Central memory CD4-positive, alpha-beta T cell (primary cell): ENCODE measurements at places on chromosomes 1 and 21.

- no peak for DNase-seq
These were observed 25.6 kb downstream of the NFYC start for GRCh38 chr1:40717065-40717464.

DNA sequence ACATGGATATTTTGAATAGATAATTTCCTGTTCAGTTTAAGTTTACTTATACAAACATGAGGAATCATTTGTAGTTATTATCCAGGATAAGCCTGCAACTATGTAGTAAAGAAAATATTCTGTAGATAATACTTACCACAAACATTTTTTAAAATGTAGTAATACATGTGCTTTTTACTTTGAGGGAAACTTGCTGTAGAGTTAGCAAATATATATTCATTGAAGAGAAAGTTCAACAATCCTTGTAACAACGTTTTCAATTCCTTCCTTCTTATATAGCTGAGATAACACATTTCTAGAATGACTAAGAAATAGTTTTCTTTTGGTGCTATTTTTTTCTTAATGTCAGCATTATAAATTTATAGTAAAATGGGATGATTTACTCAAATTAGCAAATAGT, 664.6 kb upstream of the ADAMTS5 start:
- DNase-seq: no peak

DNA sequence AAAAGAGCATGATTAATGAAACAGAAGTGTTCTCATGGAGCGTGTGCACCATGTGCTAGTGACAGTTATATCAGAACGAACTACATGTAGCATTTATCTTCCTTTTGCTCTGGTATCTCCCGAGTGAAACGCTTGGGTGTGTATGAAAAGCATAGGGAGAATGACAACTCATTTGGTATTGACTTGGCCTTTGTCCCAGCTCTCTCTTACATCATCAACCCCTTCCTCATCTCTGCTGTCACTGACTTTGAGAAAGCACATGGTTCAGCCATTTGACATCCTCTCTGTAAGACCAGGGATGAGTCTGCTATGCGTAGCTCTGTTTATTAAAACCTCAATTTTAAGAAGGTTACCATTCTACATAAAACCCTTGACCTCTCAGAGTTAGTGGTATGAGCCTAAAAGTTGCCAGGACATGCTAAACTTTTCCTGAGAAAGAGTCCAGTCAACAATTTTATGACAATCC, 201.0 kb downstream of the NRIP1 start:
- DNase-seq: no peak

- no peak for DNase-seq
These were observed 50.3 kb downstream of the HIVEP3 start for GRCh38 chr1:41868241-41868998.

DNA sequence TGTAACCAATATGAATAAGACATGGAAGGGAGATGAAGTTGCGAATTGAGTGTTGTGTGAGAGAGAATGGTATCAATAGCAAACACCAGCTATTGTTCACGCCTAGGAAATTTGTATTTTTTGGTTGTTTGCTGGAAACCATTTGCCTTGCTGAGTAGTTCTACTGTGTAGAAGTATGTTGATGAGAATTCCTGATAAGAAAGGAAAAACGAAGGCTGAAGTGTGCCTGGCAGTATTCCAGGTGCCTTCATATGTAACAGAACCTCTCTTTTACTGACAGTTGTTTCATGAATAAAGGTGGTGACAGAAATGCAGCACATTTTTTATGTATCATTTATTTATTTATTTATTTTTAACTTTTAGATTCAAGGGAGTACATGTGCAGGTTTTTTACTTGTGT, 79.5 kb downstream of the SDCCAG8 start:
- DNase-seq: no peak

DNA sequence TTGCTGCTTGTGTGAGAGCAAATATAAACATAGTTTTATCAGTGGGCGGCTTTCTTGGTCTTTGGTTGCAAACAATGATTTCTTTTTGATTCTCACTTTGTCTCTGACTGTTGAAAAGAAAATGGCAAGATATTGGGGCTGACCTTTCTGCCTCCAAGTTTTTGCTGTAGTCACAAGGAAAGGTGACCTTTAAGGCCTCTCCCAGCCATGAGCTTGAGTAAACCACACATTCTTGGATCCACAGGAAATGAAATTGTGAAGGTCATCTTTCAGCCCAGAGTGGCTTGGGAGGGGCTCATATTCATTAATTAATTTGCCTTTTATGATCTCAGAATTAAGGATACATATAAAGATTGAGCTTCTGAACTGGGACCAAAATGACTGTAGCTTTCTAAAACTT, 241.6 kb downstream of the BACH1 start:
- DNase-seq: no peak

- no peak for DNase-seq
These were observed 24.7 kb downstream of the PALMD start for GRCh38 chr1:99670583-99670982.
